MCF 10A (cell line): ENCODE measurements at places on chromosomes 4 and X.

GRCh38 chr4:146292508-146292907, 78.2 kb downstream of the REELD1 start:
- no peak for DNase-seq

GRCh38 chr4:185773419-185773818, 38.6 kb downstream of the SORBS2 start:
- DNase-seq, result no peak

GRCh38 chr4:26196567-26196966, 124.2 kb upstream of the RBPJ start:
- no peak for DNase-seq

- no peak for DNase-seq
Observed at GRCh38 chr4:184215709-184216328, 1.9 kb downstream of the ENPP6 start.

DNA sequence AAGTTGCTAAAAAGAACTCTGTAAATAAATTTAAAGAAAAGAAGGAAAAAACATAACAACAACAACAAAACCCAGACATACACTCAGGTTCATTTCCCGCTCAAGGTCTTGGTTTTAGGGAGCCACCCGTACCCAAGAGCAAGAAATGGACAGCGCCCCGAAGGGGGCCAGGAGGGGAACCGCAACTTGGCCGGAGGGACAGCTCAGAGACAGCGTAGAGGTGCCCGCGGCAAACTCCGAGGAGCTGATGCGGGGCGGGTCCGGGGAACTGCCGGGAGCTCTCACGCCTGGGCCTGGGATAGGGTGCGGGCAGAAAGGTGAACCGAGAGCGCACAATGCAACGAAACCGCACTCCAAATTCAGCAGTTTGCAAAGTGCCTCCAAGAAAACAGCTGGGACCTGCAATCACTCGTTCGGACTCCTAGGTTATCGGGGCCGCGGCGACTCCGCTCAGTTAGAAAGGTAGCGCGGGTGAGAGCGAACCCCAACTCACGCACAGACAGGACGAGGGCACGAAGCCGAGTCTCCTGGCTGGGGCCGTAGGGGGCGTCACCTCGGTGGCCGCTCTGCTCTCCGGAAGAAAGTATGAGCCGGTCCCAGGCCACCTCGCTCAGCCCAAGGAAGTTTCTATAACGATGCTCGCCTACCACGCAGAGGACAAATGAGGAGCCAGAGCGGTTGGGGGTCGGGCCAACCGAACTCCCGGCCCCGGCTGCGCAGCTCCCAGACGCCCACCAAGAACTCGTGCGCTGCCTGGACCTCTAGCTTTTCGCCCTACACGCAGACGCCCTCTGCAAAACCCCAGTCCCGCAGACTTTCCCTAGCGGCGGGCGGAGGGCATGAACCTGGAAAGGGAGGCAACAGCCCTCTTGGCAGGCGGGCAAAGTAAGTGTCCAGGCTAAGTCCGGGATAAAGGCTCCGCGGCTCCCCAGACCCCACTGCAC, 1.4 kb downstream of the NDNF start:
- no peak for DNase-seq

GRCh38 chr4:40149960-40150385, 46.9 kb upstream of the RHOH start:
- peak; percentile 86 for DNase-seq

GRCh38 chr4:138562544-138562991, 320.4 kb upstream of the SLC7A11 start:
- peak; percentile 39 for DNase-seq

DNA sequence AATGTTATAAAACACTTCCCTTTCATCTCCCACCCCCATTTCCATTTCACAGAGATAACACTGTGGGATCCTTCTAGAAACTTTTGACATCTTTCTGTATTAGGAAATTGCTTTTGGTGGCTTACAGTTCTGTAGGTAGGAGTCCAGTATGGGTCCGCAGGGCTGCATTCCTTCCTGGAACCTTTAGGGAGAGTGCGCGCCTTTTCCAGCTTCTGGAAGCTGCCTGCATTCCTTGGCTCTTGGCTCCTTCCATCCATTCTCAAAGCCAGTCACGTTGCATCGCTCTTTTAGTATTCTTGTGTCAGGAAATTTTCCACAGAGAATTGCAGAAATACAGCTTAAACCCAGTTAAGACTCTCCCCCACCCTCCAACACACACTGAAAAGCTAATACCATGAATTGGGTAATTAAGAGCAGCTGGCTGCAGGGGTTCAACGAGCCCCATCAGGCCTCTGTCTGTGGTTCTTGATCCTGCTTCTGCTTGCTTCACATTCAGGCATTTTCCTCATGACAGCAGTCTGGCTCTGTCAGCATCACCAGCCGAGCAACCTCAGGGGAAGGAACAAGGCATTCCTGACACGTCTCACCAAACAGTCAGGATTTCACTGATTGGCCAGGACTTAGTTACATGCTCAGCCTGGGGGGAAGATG, 48.8 kb downstream of the SEPTIN11 start:
- DNase-seq, result no peak

DNA sequence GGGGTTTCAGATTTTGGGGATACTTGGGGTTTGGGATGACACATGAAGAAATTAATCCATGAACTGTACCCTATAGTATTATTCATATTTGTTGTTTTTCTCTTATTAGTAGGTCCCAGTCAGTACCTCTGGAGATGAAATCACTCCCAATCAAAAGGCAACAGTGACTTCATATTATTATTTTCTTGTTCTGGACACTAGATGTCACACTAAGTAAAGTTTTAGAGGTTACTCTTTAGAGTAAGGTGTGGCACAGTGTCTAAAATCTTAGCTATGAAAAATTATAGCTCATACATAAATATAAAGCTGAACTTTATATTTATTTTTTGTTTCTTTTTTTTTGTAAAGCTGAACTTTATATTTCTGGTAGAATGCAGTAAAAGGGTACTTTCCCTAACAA, 35.1 kb downstream of the FAM114A1 start:
- DNase-seq, result peak; percentile 47

DNA sequence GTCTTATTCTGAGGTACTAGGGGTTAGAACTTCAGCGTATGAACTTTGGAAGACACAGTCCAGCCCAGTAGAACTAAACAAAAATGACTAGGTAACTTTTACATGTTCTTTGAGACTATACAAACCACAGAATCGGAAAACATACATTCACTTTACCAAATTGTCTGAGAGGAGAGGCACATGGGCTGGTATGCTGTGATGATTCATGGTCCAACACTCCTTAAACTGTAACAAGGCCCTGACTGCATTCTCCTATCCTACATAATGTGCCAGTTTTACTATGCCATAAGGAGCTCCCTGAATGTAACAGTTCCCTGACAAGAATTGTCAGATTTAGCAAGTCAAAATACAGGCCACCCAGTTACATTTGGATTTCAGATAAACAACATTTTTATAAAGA, 640.0 kb downstream of the RAB28 start:
- peak; percentile 17 for DNase-seq

DNA sequence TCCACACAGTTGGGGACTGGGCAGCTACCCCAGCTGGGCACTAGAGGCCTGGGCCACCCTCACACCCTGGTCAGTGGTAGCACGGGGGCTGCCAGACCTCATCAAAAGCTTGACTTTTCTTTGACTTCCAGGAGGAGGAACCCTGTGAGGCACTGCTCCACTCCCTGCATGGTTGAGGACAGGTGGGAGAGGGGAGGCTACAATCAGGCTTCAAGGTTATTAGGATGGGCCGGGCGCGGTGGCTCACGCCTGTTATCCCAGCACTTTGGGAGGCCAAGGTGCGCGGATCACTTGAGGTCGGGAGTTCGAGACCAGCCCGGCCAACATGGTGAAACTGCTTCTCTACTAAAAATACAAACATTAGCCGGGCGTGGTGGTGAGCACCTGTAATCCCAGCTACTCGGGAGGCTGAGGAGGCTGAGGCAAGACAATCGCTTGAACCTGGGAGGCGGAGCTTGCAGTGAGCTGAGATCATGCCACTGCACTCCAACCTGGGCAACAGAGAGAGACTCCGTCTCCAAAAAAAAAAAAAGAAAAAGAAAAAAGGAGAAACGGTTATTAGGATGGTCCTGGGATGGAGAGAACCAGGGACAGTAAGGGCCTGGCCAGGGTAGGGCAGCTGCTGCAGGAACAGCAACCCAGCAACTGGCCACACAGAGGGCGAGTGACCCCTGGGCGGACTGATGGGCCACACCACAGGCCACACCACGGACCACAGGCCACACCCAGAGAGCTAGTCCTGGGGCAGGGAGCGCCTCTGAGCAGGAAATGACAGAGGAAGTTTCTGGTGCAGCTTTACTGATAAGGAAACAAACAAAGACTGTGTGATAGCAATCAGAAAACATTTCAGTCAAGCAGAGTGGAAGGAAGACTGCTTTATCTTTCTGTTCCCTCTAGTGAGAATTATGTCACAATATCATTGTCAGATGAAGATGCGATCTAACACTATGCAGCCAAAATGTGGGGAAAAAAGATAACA, 20.5 kb upstream of the OPN1LW start:
- DNase-seq, result no peak

GRCh38 chrX:63275127-63275526, 76.0 kb downstream of the SPIN4 start:
- DNase-seq, result peak; percentile 46

- DNase-seq, result no peak
Observed at GRCh38 chrX:152652060-152652459, 14.4 kb downstream of the GABRQ start.

DNA sequence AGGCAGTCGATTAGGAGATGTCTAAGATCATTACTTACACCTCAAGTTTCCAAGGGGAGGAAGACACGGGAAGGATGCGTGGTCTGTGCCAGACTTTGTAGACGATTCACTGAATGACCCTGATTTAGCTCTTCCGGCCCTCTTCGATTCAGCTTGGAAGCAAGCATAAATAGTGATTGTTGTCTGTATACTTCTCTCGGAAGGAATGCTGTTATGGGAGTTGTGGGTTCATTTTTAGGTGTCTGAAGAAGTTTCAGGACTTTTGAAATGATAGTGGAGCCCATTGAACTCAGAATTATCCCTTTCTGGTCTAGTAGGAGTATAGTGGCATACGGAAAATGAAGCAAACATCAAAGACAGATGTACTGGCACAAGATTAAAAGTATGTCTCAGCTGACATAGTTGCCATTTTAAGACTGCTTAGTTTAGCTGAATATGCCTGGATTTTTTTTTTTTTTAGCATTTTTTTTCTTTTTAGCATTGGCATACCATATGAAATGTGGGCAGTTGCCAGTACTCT, 1.0 kb upstream of the ANKRD17 start:
- DNase-seq, result no peak

DNA sequence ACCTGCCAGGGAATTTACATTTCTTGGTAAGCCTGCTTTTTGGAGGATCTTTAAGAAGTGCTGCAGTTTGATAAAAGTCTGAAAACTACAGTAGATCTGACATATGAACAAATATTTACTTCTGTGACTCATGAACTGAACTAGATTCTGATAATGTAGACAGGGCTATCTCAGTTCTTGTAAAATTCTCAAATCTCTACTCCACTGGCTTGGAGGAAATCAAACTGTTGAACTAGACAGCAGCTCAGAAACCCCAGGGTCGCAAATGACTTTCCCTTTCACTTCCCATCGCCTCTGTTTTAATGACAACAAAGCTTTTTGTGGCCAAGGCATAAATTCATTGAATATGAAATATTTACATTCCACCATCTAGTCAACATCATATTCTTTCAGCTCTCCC, 15.4 kb upstream of the OCIAD1 start:
- no peak for DNase-seq

- DNase-seq, result peak; percentile 14
Observed at GRCh38 chr4:126807132-126807531, 825.6 kb upstream of the INTU start.

- no peak for DNase-seq
Observed at GRCh38 chrX:114075073-114075673, 508.7 kb upstream of the HTR2C start.

DNA sequence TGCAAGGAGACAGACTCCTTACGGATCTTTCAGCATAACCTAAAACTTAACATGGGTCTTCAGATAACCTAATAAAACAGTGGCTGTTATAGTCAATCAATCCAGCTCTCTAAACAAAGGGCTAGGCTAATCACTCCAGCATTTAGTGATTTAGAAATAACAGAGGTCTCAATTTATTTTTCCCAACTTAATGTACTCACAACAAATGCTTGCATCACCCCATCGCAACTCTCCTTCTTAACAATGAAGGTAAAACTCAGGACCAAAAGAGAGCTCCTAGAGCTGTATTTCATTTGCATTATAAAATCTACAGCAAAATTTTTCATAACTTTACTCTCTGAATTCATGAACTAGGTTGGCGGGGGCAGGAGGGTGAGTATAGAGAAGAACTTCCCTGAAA, 1.1 kb downstream of the LIN54 start:
- DNase-seq, result peak; percentile 46

- DNase-seq, result peak; percentile 39
Observed at GRCh38 chrX:151359931-151360871, 36.8 kb upstream of the VMA21 start.

DNA sequence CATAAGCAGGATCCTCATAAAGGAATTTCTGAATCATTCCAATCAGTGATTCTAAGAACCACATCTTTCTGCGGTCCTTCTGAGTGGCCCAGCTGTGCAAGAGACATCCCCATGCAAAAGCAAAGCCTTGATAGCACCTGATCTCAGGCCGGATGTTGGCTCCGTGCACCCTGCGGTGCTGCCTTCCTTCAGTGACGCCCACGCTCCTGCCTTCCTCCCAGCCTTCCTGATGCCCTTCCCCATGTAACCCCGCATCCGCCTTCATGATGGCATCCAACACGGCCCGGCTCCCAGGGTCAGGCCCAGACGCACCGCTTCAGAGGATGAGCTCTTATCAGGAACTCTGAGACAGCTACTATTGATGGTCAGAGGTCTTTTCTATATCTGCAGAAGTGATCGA, 20.4 kb upstream of the CYP4V2 start:
- no peak for DNase-seq

- DNase-seq, result no peak
Observed at GRCh38 chr4:4752576-4753401, 106.7 kb upstream of the MSX1 start.

- no peak for DNase-seq
Observed at GRCh38 chr4:53885668-53886067, 178.7 kb downstream of the CHIC2 start.

DNA sequence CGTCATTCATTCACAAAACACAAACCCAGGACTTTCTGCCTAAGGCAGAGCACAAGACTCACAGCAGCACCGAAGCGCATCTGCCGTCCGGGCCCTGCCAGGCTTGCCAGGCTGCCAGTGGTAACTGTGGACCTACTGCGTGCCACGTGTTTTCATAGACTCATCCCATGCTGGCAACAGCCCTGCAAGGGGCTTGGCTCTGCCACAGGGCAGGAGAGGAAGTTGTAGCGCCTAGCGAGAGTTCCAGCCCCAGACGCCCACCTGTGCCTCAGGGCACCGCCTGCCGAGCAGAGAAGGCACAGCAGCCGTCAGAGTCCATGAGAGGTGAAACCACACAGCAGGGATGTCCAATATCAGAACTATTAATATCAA, 18.9 kb upstream of the MRFAP1 start:
- no peak for DNase-seq

DNA sequence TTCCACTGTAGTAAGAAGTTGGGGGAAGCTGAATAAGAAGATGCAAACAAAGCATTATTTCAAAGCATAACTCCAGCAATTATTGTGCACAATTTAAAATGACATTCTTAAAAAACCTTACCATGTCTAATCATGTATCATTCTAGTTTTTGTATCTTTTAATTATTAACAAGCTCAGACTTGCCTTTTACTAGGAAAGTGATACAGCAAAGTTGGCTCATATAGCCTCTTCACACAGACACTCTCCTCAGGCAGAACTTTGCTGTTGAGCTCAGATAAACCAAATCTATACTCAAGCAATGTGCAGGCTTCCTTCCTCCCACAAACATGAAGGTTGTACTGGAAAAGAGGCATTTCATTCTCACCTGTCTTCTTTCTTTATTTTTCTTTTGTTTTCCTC, 358.7 kb upstream of the EMCN start:
- no peak for DNase-seq
